ENCODE measurements at places on chromosomes 2 and 18.

- no peak for DNase-seq
These were observed 151.2 kb downstream of the ANTXR1 start for GRCh38 chr2:69164061-69164778.

- DNase-seq: no peak
These were observed 37.9 kb upstream of the GPC1 start for GRCh38 chr2:240397542-240397916.

GRCh38 chr18:31876707-31877106 is 66.2 kb downstream of the TRAPPC8 start:
- DNase-seq: no peak

- no peak for DNase-seq
These were observed 110.1 kb downstream of the MREG start for GRCh38 chr2:215903203-215903602.

GRCh38 chr18:2324459-2324858 is 246.8 kb downstream of the METTL4 start:
- DNase-seq: no peak

DNA sequence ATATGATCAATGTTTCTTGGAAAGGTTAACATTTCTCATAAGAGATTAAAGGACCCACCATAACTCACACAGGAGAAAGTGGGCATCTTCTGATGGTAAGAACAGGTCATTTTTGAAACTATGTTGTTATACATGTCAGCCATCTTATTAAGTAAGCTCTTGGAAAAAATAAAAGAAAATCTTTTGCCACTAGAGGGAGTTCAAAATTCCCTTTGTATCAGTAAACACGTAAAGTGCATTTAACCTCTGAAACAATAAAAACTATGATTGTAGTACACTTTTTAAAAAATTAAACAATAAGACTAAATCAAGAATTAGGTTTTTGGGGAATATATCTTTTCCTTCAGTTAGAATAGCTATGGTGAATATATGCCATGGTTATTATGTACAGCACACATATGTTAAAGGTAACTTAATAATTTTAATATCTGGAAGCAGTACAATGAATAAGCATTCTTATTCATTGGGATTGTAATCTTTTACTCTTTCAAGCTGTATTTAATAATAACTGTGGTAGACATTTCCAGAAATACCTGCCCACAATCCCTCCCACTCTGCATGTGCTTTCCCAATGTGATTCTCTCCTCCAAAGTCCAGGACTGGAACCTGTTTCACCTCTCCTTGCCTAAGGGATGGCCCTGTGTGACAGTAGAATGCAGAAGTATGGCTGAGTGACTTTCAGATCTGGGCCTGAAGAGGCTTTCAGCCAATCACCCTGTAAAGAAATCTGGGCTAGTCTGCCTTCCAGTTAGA is 64.2 kb downstream of the RBMS1 start:
- peak; percentile 74 for DNase-seq

DNA sequence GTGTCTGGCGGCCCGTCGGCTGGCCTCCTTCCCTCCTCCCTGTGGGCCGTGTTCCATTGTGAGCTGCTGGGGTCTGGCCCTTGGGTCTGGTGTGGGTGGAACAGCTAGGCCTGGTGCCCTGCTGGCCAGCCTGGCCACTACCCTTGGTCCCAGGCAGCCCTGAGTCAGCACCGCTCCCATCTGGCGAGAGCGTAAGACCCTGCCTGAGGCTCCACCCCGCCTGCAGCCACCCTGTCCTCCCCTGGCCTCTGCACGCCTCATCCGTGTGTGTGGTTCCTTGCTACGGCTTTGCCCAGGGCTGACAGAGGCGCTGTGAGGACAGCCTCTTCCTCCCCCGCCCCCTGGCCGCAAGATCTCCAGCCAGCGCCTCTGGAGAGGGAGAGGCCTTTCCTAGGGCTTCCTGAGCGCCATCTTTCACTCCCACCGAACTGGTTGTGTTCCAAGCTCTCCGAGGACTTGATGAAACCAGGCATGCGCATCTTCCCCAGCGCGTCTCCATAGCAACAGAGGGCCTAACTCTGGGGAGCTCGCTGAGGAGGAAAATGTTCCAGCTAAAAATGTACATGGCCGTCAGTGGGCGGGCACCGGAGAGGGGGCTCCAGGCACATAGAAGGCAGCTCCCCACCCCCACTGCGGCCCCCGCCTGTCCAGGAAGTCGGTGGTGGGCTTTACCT is 83.0 kb downstream of the STPG4 start:
- peak; percentile 24 for DNase-seq

- no peak for DNase-seq
These were observed 674 bp downstream of the EVX2 start for GRCh38 chr2:176082824-176083751.

- no peak for DNase-seq
These were observed 978.1 kb downstream of the TMEM182 start for GRCh38 chr2:103739921-103740320.

DNA sequence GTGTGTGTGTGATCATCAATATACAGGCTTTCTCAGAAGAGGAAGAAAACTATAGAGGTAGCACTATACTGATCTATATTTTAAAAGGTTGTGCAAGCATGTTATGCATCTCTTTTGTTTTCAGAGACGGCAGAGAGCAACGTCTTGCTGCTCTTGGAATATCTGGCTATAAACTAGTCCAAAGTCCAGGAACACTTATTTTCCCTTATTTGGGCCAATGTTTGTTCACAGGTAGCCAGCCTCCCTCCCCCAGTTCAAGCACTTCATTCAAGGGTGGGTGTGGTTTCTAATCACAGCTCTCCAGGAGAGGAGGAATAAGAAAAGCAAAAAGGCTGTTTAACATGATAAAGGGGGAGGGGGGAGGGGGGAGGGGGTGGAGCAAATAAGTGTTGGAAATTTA is 4.2 kb downstream of the FZD5 start:
- DNase-seq: no peak

DNA sequence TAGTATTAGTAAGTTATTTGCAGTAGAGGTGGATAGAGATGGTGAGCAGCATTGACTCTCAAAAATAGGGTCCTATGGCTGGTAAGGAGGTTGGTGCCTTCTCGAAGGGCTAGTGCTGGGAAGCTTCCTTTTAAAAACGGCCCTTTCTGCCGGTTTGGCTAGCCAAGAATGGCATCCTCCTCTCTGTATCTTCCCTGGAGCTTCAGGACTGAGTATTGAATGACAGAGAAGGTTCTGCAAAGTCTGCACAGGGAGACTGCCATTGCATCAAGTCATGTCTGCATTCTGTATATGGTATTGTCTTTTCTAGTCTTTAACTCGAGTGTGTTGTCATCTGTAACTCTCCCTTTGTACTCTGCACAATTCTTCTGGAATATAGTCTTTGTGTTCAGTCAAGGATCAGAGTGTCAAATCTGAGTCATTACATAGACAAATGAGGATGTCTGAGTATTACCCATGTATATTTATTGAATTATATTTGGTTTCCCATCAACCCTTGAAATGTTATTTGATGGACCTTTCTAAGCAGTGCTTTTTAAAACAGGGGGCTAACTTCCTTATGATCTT is 1.1 kb downstream of the LDLRAD4 start:
- DNase-seq: no peak

DNA sequence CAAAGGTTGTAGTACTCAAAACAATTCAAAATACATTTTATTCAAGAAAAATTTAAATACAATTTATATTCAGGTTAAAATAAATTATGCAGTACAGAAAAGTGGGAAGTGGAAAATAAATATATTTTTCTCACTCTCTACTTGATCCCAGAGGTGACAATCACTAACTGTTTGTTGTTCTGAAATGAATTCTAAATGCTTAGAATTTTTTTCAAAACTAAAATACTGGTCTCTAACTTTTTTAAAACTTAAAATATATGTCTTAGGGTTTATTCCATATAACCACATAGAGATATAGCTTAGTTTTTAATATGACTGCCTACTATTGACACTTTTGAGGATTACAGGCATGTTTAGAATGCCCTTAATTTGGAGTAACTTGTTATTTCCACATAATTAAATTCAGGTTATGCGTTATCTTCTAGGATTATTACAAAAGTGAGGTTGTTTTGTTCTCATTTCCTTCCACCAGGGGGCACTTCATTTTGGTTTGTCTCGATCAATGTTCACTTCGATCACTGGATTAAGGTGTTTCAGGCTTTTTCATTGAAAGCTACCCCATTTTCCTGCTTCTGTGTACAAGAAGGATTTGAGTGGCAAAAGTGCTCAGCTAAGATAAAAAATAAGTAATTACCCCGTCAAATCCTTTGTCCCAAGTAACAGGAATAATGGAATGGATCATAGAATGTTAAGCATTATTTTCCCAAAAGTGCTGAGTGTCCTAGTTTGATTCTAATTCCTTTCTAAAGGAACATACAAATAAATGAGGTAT is 27.1 kb upstream of the TFPI start:
- peak; percentile 19 for DNase-seq

GRCh38 chr2:81645745-81646301 is 1341.3 kb upstream of the LRRTM1 start:
- DNase-seq: no peak

DNA sequence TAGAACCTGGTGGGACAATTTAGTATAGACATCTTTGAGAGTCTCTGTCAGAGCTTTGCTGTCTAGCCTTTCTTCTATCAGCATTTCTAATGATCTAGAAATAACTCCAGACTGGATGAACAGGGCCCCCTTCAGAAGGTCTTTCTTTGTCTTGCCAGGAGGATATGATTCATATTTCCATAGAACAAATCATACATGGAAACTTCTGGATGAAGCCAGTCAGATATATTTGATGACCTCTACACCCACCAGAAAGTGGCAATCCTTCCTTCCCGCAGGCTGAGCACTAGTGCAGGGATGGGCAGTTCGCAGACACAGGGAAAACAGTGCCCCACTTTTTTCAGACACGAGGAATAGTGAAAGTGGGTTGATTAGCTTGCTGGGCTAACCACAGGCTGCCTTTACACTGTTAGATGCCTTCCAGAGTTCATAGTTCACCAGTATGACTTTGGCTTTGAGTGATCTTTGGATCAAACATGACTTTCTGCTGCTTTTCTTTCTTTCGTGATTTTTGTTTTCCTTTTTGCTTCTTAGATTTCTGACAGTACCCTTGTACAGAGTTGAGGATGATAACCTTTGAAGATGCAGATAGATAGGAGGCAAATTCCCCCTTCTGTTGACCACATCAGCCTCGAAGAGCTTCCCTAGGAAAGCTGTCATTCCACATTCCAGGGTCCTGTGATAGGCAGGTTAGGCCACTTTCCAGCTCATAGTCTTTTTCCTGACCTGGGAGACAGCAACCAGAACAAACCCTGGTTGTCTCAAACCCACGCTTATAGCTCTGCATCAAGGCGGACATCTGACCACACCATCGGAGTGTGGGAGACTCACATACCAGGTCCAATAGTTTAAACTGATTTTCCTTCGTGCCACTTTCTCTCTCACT is 237.0 kb downstream of the ZNF407 start:
- no peak for DNase-seq

- no peak for DNase-seq
These were observed 5.4 kb upstream of the CNDP1 start for GRCh38 chr18:74528913-74529312.

DNA sequence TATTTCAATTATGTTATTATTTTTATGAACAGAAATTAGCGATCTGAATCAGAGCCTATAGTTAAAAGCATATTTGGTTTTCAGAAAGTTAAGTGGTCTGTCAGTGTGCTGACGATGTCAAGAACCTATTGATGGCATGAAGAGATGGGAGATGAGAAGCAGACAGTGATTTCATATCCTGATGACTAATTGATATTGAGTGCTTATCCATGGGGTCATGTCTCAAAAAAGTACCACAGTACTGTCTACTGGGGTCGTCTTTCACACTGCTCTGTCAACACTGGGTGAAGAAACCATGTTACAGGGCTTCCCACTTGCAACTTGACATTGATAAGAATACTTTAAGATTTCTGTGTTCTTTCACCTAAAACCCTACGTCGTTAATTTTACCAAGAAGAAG is 297.1 kb downstream of the AFF3 start:
- no peak for DNase-seq

GRCh38 chr18:74081966-74082741 is 65.5 kb downstream of the FBXO15 start:
- peak; percentile 62 for DNase-seq

DNA sequence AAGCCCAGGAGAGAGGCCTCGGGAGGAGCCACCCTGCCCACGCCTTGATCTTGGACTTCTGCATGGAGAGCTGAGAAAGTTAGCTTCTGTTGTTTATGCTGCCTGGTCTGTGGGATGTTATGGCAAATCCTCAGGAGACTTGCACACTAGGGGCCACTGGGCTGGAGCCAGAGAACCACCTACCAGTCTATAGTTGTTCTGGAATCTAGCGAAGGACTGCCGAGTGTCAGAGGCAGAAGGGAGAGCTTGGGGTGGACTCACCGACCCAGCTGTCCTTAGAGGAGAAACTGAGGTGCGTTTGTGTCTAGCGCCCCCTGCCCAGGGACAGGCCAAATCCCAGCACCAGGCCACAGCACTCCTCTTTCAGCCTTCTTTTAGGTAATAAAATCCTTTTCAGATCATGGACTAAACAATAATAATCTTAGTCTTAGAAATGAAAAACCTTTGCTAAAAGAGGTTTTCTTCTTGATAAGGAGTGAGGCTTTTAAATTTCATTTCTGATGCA is 398.7 kb upstream of the SALL3 start:
- DNase-seq: no peak

DNA sequence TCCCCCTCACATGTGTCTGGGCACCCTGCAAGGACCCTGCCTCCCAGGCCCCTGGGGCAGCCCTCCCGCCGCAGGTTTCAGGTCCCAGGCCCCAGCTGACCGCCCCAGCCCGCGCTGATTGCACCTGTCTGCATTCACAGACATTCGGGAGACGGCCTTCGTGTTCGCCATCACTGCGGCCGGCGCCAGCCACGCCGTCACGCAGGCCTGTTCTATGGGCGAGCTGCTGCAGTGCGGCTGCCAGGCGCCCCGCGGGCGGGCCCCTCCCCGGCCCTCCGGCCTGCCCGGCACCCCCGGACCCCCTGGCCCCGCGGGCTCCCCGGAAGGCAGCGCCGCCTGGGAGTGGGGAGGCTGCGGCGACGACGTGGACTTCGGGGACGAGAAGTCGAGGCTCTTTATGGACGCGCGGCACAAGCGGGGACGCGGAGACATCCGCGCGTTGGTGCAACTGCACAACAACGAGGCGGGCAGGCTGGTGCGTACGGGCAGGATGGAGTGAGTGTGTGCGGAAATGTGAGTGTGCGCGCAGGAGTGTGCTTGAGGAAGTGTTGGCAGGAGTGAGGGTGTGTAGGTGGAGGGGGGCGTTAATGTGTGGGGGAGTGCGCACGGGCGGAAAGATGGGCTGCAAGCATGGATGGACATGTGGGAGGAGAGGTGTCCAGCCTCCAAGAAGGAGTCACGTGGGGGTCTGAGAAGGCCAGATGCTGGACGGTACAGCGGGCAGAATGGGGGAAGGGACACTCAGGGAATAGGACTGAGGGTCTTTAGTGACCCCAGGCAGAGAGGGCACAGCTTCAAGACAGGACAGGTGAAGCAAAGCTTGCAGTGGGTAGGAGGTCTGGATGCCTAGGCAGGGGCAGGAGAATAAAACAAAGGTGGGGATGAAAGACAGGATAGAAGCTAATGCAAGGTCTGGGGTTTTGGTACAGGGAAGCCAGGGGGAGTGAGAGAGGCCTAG is 9.0 kb upstream of the WNT10A start:
- DNase-seq: peak; percentile 28

- DNase-seq: no peak
These were observed 455.3 kb downstream of the MEIS1 start for GRCh38 chr2:66890166-66890742.

- no peak for DNase-seq
These were observed 8.3 kb downstream of the EFR3B start for GRCh38 chr2:25050128-25050527.

GRCh38 chr2:42446503-42447271 is 47.1 kb downstream of the KCNG3 start:
- DNase-seq: no peak

Data from CD4-positive, alpha-beta T cell treated with Interleukin-21 for 1 hour (primary cell).